Pulmonary artery endothelial cell (primary cell): ENCODE measurements at places on chromosomes 3 and 15. TPM values are rescaled to one million over a fixed set of nuclear protein-coding genes. Genes with fewer than 3 reads are reported as not detected.

The CACNA1D gene
- total RNA-seq: not detected in 2 replicates

DNA sequence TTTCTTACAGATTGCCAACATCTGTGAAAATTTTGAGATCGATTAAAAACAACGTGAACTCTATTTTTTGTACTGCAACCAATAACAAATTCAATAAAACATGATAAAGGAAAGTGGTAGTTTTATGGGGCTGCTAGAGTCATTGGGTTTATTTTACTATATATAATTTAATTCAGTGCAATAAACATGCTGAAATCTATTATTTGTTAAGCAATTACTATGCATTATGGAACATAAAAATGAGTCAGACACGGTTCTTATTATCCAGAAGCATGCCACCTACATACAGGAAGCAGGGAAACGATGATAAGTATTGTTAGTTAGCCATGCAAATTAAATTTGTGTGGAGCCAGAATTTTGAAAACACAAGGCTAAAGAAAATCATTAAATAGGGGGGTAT lies 27.2 kb downstream of the NPHP3 start:
- no peak for DNase-seq

The SH3GL3 gene
- total RNA-seq: 0.07 TPM in 1 of 2 replicates, not detected in the other

DNA sequence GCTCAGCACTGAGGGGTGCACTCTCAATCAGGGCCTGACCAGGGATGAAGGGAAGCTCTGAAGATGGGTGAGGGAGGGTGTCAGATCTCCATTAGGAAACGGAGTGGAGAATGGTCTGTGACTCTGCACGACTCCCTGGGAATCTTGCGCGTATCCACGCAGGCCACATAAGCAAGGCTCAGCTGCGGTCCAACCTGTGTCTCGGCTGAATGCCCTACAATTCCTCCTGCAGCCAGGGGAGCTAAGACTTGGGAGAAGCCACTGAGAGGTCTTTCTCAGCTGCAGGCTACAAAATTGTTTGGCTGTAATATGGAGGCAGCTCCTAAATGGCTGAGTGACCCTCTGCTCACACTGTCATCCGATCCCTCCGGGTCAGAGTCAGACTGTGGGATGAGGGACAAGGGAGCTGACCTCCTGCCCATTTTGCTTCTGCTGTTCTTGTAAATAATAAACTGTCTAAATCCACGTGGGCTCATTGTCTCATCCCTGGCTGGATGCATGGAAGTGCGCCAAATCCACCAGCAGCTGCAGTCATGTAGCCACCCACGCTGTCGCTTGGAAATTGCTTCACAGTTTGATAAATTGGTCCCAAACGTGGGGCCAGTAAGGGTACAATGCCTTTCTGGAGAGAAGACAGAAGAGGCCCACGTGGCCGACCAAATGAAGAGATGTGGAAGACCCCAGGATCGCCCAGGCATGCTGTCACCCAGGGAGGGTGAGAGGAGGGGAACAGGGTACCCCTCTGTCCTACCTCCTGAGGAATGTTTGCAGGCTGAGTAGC lies 30.5 kb downstream of the ALS2CL start:
- no peak for DNase-seq

DNA sequence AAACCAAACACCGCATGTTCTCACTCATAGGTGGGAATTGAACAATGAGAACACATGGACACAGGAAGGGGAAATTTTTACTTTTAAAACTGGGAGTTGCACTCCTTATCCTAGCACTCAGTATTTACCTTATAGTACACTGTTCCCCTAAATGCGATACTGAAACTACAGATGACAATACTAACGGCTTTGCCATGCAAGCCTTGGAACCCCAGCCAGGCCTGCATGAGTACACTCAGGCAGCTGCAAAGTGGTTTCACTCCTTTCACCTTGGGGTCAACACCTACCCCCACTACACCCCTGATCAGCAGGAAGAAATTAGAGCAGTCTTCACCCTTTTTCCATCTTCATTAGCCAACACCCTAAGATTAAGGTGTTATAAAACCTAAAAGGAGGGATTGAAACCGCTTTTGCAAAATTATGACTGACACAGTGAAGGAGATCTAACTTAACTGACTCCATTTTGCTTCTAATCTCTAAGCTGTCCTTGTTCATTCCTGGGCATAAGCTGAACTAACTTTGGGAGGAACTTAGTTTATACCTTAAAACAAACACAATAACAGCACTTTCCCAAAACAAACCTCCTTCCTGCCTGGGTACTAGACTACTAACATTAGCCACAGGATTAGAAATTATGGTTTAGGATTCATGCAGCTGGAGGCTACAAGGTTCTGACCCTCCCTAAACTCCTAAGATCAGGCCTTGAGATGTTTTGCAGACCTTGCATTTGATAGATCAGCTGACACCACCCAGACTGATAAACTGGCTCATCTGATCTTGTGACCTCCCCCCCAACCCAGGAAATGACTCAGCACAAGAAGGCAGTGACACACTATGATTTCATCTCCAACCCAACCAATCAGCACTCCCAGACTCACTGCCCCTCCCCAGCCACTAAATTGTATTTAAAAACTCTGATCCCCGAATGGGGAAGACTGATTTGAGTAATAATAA lies 452.1 kb upstream of the PPP2R3A start:
- no peak for DNase-seq

- no peak for DNase-seq
Observed at GRCh38 chr15:58535337-58535736, 103.5 kb downstream of the LIPC start.
